Type B pancreatic cell (in vitro differentiated cells): ENCODE measurements at places on chromosomes 3 and 15. TPM values are rescaled to one million over a fixed set of nuclear protein-coding genes. Genes with fewer than 3 reads are reported as not detected.

The CNTN4 gene
- total RNA-seq: 24.5 and 29.7 TPM in 2 replicates

The TRH gene
- total RNA-seq: 0.74 and 5.3 TPM in 2 replicates

The CLRN1 gene
- not detected in 2 replicates for total RNA-seq

- H3K27ac ChIP-seq: peak overlapping the region; percentile 19
- no peaks in the 10 kb centered on the region for H3K27me3 ChIP-seq
- H3K4me3 ChIP-seq: no peak overlapping the region
- H3K4me1 ChIP-seq: peaks cover 6% of the 10 kb centered on the region
- no peak for DNase-seq
- H3K36me3 ChIP-seq: no peaks in the 10 kb centered on the region
These were observed 7.0 kb upstream of the NIPA2 start for GRCh38 chr15:22831473-22831872.

- H3K27me3 ChIP-seq: peaks cover 11% of the 10 kb centered on the region
- H3K36me3 ChIP-seq: no peaks in the 10 kb centered on the region
- H3K4me1 ChIP-seq: peaks cover 4% of the 10 kb centered on the region
- no peak overlapping the region for H3K4me3 ChIP-seq
- no peak for DNase-seq
These were observed 1077.4 kb downstream of the EPHA3 start for GRCh38 chr3:90184861-90185260.

DNA sequence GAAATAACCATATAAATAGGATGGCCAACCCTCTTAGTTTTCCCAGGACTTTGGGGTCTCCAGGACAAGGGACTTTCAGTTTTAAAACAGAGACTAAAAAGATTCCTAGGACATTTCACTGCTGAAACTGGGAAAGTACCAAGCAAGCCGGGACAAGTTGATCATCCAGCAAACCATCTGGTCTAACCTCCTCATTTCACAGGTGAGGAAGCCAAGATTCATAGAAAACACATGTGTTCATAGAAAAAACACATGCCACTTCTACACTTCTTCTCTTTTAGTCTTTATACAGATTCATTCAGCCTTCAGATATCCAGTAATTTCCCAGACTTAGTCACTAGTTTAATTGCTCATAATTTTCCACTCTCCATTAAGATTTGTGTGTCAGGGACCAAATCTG is 165.6 kb upstream of the CCDC54 start:
- DNase-seq: no peak

DNA sequence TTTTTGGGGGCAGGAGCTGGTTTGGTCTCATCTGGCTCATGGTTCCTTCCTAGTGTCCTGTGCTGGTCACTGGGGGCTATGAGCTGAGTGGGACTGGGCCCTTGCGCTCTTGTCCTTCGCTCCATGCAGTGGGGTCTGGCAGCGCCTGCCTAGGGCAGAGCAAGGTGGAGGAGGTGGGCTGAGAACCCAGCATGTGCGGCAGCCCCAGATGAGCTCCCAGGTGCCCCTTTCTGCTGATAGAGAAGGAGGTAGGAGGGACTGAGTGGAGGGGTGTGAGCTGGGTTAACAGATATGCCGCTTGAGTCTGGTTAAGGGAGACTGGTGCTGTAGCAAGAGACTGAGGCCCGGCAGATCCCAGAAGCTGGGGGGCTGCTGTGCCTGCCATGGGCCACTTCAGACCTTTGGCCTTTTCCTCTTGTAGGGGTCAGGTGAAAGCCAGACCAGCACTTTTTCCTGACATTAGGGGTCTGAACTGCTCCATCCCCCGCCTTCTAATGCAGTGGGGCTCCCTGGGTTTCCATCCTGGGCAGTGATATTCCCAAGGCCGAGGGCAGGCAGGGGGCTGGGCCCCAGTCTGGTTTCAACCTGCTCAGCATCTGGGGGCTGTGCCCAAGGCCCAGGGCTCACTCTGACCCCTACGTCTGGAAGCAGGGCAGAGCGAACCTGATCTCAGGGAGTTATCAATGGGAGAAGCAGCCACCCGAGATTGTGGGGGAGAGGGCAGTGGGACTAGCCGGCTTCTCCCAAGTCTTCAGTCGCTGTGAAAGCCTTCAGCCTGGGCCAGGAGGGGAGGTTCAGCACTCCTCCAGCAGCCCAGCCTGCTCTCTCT is 62.9 kb upstream of the PRR23C start:
- H3K4me1 ChIP-seq: no peaks in the 10 kb centered on the region
- no peaks in the 10 kb centered on the region for H3K36me3 ChIP-seq
- peak; percentile 62 for DNase-seq
- no peak overlapping the region for H3K4me3 ChIP-seq
- H3K27ac ChIP-seq: no peak overlapping the region

DNA sequence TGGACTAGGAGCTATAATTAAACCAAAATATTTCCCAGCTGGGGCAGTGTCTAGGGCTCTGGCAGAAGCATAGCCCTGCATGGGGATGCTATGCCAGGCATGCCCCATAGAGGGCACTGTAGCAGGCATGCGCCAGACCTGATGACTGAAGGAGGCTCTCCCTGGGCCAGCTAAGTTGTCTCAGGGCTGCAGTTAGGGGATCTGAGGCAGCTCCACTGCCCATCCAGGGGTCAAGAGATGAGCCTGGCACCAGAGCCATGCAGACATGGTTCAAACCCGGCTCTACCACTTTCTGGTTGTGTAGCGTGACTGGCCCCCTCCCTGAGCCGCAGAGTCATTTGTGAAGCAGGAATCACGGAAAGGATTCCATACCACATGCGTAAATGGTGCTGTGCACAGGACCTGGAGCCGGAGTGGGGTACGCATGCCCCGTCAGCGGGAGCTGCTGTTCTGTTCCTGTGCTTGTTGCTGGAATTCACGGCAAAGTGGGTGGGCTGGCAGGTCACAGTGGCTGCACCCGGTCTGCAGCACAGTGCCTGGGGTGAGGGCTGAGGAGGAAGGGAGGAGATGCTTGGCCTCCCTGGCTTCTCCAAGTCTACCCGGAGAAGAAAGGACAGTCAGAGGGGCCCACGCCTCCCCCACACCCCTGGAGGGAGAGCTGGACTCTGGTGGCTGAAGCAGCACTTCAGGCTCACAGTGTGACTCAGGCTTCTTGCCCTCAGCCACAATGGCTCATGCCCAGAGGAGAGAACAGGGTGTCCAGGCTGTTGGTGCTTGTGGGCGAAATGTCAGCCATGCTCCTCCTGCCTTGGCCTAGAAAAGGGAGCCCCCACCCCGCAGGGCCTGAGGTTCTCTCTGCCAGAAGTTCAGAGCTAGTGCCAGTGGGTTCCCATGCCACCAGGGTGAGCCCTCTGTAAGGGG is 43.1 kb downstream of the DNASE1L3 start:
- H3K4me1 ChIP-seq: peaks cover 30% of the 10 kb centered on the region
- no peak overlapping the region for H3K4me3 ChIP-seq
- H3K27me3 ChIP-seq: no peaks in the 10 kb centered on the region

GRCh38 chr15:69060744-69061143 is 46.2 kb downstream of the NOX5 start:
- H3K36me3 ChIP-seq: no peaks in the 10 kb centered on the region
- H3K27me3 ChIP-seq: peaks cover 23% of the 10 kb centered on the region
- no peak for DNase-seq
- peaks cover 38% of the 10 kb centered on the region for H3K4me1 ChIP-seq
